MCF 10A (cell line): ENCODE measurements at places on chromosomes 3 and 15. TPM values are rescaled to one million over a fixed set of nuclear protein-coding genes. Genes with fewer than 3 reads are reported as not detected.

DNA sequence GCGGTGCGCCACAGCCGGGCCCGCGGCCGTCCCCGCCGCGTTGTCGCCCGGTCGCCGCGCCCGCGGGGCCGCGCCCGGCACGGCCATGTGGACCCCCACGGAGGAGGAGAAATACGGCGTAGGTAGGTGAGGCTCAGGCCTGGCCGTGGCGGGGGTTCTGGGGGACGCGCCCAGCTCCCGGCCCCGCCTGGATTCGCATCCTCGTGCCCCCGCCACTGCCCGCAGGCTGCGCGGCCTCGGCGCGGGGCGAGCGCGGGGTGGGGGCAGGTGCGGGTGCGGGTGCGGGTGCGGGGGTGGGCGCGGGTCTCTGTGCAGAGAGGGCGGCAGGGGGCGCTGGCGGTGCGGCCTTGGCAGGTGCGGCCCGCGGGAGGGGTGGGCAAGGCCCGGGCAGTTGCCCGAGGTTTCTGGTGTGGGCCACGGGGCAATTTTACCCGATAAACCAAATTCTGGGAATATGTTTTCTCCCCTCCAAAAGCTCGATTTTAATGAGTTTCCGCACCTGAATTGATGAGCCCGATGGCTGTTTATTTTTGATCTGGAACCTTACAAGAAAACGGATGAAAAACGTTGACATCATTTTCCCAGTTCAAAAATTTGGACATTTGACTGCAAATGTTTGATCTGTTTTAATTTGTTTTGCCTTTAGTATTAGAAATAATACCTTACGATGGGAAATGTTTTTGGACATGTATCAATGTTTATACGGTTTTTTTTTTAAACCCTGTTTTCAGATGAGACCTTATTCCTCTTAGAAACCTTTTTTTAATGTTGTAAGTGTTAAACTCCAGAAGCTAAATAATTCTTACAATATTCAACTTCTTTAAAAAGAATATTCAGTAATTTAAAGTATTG lies 678 bp downstream of the DOCK3 start:
- H3K4me1 ChIP-seq: peaks cover 6% of the 10 kb centered on the region
- no peak for DNase-seq
- H3K27ac ChIP-seq: no peak overlapping the region
- peaks cover 72% of the 10 kb centered on the region for H3K27me3 ChIP-seq
- peak overlapping the region; percentile 33 for H3K4me3 ChIP-seq
- H3K36me3 ChIP-seq: no peaks in the 10 kb centered on the region

- no peaks in the 10 kb centered on the region for H3K36me3 ChIP-seq
- no peak overlapping the region for H3K27ac ChIP-seq
Observed at GRCh38 chr3:184590795-184591194, 29.2 kb downstream of the EPHB3 start.

GRCh38 chr3:643376-643775 lies 446.8 kb downstream of the CHL1 start:
- no peaks in the 10 kb centered on the region for H3K4me1 ChIP-seq
- peaks cover 52% of the 10 kb centered on the region for H3K27me3 ChIP-seq

SV2B gene
- 0.44 and 0.96 TPM in 2 replicates for total RNA-seq

CAPN7 gene
- 48.4 and 55.2 TPM in 2 replicates for total RNA-seq

ZNF197 gene
- total RNA-seq: 15.6 and 15.8 TPM in 2 replicates

OSTN gene
- total RNA-seq: not detected in 2 replicates
